ENCODE measurements at places on chromosomes 5 and 9.

DNA sequence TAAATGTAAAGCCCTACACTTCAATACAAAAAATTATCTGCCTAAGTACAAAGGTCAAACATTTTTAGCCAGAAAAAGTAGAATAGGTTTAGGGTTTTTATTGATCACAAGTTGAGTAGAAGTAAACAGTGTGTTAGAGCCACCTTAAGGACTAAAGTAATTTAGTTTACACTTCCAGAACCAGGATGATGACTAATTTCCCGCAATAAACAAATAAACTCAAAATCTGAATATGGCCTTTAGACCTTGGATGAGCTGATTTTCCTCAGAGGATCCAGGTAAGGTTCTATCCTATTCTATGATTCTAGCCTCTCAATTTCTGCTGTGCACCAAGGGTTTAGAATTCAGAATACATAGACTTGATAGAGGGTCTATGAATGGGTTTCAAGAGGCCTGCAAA, 179.4 kb upstream of the TBCA start:
- no peak for DNase-seq

DNA sequence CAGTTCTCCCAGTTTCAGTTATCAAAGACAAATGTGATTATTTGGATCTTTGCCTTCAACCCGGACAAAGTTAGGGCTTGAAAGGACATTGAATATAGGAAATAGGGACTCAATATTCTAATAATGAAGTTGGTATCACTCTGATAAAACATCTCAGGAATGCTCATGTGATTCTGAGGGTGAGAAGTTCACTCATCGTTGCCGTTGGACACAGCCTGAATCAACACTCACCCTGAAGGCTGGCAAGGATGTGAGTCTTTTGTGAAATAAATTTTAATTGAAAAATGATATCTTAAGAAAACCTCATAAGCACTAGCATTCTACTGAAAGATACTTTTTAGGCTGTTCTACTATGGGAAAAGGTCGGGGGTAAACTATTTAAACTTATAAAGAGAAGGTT, 44.8 kb upstream of the C9orf72 start:
- no peak for DNase-seq

DNA sequence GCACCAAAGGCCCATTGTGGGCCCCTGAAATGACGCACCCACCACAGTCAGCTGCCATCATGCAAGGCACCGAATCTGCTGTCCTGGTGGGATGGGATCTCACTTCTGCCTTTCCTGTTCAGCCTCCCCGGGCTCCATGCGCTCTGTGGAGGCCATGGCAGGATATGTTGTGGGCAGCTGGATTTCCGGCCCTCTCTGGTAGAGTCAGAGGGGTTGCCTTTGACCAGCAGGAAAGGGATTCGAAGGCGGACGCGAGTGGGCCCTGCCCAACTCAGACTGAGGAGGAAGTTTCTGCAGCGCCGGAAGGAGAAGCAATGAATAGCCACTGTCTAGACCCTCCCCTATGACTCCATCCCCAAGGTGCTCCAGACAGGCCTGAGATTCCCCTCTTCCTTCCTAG, 35.5 kb downstream of the GADD45G start:
- DNase-seq, result no peak

DNA sequence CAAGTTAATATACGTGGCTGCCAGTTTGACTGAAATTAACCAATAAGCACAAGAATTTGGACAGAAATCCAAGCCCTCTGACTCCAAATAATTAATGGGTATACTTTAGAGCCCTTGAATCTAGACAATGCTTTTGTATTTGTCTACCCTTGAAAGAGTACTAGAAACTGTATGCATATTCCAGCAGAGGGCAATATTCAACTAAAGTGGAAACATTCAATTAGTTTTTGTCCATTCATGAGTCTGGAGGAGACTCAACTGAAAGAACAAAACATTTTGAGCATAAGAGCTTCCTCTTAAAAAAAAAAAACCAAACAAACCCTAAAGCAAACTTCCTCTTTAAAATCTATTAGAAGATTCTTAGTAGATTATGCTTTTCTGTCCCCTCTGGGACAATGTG, 157.8 kb downstream of the ARHGEF28 start:
- DNase-seq, result no peak

Measured in anterior cingulate cortex (tissue), 58 donors.